NCI-H345 (cell line): ENCODE measurements at places on chromosomes 4 and X.

DNA sequence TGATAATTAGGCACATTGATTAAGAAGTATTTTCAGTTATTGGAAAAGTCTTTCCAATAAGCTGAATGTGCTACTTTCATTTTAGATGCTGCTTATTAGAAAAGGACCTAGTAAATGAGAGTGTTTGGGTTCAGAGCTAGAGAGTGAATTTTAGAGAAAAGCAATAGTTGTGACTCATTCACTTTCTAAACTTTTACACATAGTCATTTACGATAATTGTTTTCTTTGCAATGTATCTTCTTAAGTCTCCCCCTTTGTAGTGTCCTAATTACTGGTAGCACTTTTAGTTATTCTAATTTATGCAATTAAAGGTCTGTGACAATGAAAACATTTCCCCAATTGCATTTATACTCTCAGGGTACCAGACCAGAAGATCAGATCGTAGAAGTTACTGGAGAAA lies 1.3 kb downstream of the IL21 start:
- no peak for DNase-seq

- DNase-seq: peak; percentile 20
These were observed 158.0 kb downstream of the KCNIP4 start for GRCh38 chr4:21790438-21791029.

DNA sequence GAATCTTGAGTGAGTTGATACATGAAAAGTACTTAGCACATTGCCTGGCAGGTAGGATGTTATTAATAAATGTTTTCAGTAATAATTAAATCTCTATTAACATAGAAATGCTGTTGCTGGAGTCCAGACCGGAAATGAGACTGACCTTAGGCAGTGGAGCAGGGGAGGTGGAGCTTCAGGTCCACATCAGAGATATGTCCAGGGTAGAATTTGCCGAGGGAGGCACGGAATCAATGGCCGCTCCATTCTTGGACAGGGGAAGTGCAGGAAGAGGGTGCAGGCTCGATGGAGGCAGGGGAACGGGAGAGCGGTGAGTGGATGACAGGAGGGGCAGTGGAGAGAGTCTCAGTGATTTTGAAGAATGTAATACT lies 107.3 kb downstream of the GATB start:
- no peak for DNase-seq

DNA sequence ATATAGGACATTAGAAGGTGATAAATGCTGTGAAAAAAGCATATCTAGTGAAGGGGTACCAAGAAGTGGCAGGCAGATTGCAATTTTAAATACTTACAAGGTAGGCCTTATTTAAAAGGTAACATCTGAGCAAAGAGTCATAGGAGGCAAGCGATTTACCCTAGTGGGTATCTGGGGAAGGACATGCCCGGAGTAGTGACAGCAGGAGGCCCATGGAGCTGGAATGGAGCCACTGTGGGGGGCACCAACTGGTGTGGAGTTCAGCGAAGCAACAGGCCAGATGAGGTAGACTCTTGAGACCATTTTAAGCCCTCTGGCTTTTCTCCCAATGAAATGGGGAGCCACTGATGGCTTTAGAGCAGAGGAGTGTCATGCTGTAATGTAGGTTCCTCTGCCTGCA lies 37.3 kb downstream of the SEC24D start:
- DNase-seq: no peak

- DNase-seq: no peak
These were observed 160.2 kb downstream of the MAGEB5 start for GRCh38 chrX:26376037-26376708.

DNA sequence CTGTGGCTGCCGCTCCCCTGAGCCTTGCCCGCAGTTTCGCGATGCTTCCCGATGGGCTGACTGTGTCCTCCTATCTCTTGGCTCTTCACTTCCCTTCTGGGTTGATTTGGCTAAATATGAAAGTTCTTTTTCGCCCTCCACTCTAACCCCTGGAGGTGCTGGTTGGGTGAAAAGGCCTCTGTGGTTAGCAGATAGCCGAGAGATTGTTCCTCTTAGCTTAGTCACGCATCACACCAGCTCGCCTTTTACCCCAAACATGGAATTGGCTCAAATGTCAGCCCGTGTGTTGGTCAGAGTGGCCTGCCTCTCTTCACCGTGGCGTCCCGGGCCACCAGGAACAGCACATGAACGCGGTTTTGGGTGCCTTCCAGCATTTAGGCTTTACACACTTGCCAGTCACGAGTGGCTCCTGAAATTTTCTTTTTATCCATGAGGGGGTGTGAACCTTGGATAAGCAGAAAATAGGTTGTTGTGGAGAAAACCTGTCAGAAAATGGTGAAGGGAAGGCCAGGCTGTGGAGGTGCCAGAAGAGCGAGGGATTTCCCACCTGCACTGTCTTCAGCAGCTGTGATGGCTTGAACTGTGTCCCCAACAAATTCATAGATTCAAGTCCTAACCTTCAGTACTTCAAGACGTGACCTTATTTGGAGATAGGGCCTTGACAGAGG lies 8.9 kb downstream of the CLCN4 start:
- no peak for DNase-seq

- DNase-seq: no peak
These were observed 219.5 kb downstream of the CENPC start for GRCh38 chr4:67325791-67326190.

GRCh38 chr4:113480109-113480508 lies 281.4 kb downstream of the CAMK2D start:
- no peak for DNase-seq

DNA sequence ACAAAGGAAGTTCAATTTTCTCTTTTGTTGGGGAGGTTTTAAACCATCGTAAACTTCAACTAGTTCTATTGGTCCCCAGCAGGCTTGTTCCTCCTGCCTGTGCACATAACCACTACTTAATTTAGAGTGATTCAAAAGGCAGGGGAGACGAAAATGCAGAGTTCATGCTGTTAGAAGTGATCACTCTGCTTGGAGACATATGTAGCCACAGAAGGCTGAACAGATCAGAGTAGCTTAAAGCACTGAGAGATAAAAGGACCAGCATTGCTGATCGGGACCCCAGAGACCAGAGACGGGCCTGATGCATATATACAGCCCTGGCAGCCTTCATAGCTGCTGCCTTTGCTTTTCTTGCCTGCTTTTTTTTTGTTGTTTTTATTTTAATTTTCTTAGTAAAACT lies 662.0 kb upstream of the CPEB2 start:
- DNase-seq: no peak

- peak; percentile 20 for DNase-seq
These were observed 33.5 kb upstream of the SLITRK4 start for GRCh38 chrX:143669395-143669794.

DNA sequence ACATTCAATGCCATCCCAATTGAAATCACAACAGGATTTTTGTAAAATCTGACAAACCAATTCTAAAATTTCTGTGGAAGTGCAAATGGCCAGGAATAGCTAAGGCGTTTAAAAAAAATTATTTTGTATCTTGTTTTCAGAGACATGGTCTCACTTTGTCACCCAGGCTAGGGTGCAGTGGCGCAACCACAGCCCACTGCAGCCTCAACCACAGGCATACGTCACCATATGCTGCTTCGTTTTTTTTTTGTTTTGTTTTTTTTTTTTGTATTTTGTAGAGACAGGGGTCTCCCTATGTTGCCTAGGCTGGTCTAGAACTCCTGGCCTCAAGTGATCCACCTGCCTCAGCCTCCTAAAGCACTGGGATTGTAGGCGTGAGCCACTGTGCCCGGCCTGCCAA lies 24.5 kb downstream of the ZNF41 start:
- DNase-seq: no peak

DNA sequence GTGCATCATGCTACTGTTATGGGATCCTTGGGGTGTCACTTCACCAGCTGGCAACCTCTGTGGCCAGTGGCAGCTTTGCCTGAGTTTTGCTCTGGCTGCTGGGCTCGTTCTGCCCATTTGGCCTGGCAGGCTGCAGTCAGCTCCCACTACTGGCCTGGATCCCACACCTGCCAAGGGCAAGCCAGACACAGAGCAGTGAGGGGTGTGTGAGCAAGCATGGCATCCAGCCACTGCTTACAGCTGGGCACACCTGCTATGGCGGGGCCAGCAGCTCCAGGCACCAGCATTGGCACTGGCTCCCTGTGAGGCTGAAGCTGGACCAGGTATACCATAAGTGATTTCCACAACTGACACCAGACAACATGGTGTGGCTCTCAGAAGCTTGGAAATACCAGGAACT lies 183.4 kb downstream of the NPFFR2 start:
- no peak for DNase-seq

- no peak for DNase-seq
These were observed 393.0 kb downstream of the PPP1R2C start for GRCh38 chrX:42384956-42385355.

- no peak for DNase-seq
These were observed 86.7 kb downstream of the JAKMIP1 start for GRCh38 chr4:6113641-6114040.

DNA sequence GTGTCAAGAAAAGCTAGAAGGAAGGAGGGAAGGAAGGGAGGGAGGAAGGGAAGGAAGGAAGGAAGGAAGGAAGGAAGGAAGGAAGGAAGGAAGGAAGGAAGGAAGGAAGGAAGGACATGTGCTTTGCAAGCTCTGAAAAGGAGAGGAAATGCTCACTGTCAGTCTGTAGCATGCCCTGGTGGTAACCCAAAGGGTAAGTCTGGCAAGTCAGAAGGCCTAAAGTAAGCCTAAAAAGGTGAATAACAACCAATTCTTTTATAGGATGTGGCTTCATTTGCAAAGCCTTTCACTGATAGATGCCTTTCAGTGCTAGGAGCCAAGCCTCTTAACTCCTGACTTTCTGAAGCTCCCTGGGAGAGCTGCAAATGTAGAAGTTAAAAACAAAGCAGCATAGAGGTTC lies 542.6 kb downstream of the CFAP47 start:
- DNase-seq: no peak

DNA sequence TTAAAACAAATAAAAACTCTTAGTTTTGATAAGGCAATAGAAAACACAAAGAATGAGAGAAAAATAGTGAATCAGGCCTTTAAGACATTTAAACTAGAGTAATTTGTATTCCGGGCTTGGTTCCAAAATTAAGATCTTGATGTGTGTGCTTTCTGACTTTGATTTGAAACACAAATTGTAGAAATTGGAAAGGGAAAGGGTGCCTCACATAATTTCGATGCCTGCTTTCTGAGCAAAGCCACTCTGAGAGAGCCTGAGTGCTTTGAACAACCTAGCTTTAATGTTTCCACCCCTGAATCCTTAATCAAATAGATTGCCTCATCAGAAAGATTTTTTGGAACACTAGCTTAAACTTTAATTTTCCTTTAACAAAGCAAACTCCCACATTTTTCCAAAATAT lies 666.8 kb downstream of the PCDH18 start:
- no peak for DNase-seq

GRCh38 chr4:1246901-1247863 lies 1.7 kb downstream of the CTBP1 start:
- peak; percentile 4 for DNase-seq

DNA sequence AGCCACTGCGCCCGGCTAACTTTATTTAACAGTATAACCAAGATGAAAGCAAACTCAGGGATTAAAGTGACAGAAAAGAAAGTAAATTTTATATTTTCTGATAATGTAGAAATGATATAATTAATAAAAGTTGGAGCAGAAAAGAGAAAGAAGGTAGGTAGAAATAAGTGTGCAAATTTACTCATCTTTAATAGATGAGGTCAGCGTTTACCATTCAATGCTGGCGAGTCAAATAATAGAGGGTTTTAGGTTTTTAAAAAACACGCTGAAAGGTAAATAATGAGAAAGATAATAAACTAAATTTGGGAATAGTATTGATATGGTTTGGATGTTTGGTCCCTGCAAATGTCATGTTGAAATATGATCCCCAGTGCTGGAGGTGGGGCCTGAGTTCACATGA lies 13.6 kb downstream of the CDKN2AIP start:
- no peak for DNase-seq

- no peak for DNase-seq
These were observed 33.5 kb downstream of the SMS start for GRCh38 chrX:21974011-21974385.

- DNase-seq: no peak
These were observed 2582.2 kb downstream of the PCDH7 start for GRCh38 chr4:33302321-33302720.

DNA sequence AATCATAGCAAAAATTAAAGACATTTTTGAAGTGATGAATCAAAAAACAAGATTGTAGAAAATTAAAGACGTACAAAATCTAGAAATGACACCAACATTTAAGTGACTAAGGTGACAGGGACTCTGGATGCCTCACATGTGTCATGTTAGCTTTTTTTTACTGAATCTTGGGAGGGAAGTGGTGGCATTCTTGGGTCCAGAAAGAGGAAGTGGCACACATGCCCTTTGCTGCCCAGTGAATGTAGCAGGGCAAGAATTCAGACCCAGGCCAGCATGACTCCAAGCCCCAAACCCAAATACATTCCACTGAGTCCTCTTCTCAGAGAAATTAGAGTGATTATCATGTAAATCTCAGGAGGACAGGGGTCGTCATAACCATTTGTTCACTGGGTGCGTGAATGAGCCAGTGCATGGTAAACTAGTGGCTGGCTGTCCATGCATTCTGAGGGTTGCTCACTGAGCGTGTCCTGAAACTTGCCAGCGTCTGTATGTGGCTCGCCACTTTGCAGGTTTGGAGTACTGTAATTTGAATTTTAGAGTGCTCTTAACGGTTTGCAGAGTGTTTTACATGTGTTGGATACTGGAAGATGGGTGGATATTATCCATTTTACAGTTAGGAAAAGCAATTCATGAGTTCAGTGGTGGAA lies 55.4 kb upstream of the TBC1D14 start:
- no peak for DNase-seq

DNA sequence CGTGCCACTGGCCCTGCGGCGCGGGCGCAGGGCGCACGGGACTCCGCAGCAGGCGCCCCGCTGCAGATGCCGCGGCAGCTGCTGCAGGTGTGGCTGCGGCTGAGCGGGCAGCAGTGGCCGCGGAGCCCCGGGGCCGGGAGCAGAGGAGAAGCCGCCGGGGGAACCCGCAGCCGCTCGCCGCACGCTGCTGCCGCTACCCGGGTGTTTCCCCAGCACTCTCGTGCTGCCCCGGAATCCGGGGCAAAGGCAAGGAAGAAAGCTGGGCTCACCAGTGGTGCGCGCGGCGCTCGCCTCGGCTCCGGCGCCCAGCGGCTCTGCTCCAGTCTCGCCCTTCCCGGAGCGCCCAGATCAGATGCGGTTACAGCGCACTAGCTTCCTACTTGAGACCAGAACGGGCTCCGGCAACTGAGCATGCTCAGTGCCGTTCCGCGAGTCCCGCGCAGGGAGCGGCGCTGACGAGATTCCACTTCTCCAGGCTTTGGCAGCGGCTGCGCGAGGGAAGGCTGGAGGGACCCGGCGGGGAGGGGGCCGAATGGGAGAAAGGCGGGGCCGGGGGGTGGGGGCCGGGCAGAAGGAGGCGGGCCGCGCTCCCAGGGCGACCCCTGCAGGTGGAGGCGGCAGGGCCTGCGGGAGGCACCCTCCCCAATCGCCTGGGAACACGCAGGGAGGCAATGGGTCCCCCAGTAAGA lies at the start of gene APBB2:
TSS of gene APBB2 (minus strand) at position 407 of the 689 bp plus-strand sequence. CDS start 181,288 bp downstream, outside the sequence.
- DNase-seq: peak; percentile 96

- no peak for DNase-seq
These were observed 471.6 kb downstream of the DTHD1 start for GRCh38 chr4:36753048-36753447.

GRCh38 chr4:1183985-1184773 lies 11.8 kb upstream of the SPON2 start:
- no peak for DNase-seq

GRCh38 chr4:109809655-109810054 lies 5.9 kb upstream of the GAR1 start:
- no peak for DNase-seq
